Activated gamma-delta T cell treated with Interleukin-2 at 50 U/mL for 16 hours (primary cell): ENCODE measurements at places on chromosomes 5 and 9.

DNA sequence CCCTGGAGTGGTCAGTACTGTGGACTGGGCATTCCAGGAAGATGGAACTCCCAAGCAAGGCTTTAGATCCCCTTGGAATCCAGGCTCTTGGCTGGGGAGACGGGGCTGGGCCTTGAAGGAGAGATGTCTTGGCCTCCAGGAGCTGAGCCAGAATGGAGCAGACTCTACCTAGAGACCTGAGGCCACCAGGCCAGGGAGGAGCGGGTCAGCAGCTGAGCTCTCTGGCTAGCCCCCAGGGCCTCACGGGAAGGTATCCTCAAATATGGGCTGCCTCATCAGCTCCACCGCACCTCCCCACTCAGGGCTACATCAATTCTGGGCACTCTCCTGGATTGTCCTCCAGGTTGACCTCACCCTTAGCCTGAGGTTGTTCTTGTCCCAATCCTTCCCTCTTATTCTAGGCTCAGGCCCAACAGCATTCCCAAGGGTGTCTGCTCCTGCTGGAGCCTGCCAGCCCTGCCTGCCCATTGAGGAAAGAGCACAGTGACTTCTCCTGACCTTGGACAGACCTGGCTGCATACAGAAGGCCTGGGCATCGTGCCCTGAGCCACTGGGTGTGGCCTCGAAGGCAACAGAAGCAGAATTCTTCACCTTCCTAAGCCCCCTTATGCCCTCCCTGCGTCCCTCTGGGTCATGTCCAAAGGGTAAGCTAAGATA is 3.0 kb upstream of the PDLIM4 start:
- no peak for DNase-seq

GRCh38 chr5:160310140-160310539 is 2.2 kb downstream of the CCNJL start:
- no peak for DNase-seq

DNA sequence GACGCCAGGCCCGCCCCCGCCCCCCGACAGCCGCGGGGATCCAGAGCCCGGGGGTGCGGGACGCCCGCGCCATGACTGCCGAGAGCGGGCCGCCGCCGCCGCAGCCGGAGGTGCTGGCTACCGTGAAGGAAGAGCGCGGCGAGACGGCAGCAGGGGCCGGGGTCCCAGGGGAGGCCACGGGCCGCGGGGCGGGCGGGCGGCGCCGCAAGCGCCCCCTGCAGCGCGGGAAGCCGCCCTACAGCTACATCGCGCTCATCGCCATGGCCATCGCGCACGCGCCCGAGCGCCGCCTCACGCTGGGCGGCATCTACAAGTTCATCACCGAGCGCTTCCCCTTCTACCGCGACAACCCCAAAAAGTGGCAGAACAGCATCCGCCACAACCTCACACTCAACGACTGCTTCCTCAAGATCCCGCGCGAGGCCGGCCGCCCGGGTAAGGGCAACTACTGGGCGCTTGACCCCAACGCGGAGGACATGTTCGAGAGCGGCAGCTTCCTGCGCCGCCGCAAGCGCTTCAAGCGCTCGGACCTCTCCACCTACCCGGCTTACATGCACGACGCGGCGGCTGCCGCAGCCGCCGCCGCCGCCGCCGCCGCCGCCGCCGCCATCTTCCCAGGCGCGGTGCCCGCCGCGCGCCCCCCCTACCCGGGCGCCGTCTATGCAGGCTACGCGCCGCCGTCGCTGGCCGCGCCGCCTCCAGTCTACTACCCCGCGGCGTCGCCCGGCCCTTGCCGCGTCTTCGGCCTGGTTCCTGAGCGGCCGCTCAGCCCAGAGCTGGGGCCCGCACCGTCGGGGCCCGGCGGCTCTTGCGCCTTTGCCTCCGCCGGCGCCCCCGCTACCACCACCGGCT is 1.0 kb downstream of the FOXE1 start:
- peak; percentile 38 for DNase-seq

GRCh38 chr5:142969624-142970439 is 199.7 kb downstream of the ARHGAP26 start:
- DNase-seq = no peak

GRCh38 chr9:85451680-85452079 is 290.1 kb downstream of the AGTPBP1 start:
- DNase-seq = no peak

- DNase-seq = no peak
These were observed 4.2 kb upstream of the RASA1 start for GRCh38 chr5:87263498-87263897.
